ENCODE measurements at places on chromosomes 4 and X.

DNA sequence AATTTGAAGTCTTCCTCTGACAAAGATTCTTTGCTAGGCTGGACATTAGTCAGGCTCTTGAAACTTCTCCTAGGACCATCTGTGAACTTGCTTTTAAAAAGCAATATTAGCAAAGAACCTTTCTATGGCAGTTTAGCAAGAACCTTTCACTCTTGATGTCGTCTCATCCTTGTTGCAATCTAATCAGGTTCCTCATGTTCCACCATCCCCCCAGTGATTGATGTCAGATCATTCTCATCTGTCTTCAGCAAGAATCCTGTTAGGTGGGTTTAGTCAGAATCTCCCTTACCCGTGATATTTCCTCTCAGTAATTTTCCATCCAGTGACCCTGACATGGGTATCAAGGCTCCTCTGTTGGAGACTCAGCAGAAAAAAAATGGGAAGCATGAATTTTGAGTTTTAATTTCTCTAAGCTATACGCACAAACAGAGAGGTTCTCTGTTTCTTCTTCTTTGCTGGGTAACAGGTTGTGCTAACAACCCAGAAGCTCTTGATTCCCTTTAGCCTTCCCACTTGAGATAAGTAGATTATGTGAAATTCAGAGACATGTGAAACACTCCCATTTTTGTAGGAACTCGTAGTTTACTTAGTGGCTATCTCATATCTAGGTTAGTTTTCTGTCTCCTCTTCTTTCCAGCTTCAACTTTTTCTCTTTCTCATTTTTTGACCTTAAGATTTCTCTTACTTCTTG is 507.4 kb downstream of the C4orf33 start:
- DNase-seq: no peak

GRCh38 chr4:11264841-11265240 is 163.9 kb downstream of the HS3ST1 start:
- DNase-seq: no peak

DNA sequence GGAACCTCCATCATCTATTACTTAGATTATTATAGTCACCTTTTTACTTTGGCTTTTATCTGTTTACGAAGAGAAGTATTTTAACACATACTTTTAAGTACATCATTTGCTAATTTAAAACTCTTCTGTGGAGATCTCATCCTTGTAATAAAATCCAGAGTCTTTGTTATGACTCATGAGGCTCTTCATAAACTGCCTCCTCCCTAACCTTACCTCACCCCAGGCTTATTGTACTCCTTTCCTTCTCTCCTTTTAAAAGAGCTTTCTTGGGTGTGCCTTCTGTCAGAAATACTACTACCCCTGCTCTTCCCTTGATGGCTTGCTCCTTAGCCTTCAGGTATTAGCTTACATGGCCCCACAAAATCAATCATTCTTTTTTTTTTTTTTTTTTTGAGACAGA is 6.6 kb downstream of the ARL9 start:
- no peak for DNase-seq

DNA sequence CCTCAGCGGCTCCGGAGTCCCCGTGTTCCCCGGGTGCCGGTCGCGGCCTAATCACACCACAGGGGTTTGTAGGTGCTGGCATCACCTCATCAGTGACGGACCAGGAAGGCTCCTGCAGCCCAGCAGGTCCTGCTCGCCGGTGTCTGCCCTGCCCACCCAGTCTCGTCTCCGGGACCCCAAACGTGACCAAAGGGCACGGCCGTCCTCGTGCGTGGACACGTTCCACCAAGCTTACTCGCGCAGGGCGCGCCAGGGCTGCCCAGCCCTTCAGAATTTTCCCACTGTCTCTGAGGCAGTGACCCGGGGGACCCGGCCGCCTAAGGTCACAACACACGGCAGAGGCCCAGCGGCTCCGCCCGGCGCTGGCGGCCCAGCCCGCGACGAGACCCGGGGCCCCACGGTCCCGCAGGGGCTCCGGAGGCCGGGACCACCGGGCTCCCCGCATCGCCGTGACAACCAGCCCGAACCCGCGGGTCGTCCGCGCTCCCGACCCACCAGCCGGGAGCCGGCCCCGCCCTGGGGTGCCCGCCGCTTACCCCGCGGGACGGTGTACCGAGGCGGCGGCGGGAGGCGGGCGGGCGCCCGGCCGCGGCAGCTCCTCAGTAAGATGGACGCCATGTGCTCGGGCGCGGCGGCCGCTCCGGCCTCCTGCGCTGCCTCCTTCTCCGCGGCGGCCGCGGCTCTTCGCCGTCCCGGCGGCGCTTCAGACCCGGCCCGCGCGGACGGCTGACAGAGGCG is 454 bp downstream of the LETM1 start:
- DNase-seq: peak; percentile 28

DNA sequence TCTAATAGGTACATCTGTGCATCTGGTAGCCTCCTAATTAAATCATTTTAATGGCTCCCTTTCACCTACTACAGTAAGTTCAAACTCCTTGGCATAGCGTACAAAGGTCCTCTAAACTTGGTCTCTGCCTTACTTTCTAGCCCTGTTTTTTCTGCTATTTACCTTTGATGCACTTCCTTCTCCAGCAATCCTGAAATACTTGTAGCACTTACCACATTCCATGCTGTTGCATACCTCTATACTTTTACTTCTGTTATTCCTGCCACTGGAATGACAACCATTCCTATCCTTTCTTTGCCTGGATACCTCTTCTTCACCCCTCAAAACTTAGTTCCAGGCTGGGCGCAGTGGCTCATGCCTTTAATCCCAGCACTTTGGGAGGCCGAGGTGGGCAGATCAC is 56.6 kb upstream of the LHFPL1 start:
- DNase-seq: no peak

GRCh38 chr4:142194905-142195304 is 558.5 kb downstream of the IL15 start:
- DNase-seq: no peak

GRCh38 chrX:76538860-76539259 is 111.3 kb downstream of the MAGEE1 start:
- no peak for DNase-seq

DNA sequence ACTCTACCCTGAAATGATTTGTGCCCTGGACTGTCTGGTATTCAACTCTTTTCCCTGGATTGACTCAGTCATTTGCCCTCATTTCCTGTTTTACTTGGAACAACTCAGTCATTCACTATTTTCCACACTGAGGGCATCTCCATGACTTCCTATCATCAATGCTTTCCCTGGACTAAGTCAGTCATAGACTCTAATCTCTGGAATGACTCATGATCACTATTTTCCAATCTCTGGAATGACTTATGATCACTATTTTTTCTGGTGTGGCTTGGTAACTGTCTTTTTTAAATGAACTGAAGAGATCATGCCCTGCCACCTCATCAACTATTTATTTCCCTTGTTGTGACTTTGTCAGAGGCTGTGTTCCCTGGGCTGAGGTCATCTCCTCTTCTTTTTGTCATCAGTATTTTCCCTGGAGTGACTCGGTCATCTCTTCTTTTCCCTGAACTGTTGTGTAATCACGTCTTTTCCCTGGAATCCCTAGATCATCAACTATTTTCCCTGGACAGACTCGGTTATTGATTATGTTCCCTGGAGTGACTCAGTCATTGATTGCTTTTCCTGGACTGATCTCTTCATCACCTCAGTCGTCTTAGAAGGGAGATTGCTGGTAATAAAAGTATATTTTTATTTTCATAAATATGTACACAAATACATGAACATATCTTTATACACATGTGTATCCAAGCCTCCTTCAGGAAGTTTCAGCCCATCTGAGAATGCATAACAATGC is 327.1 kb upstream of the VCX start:
- DNase-seq: no peak

- DNase-seq: no peak
These were observed 136.0 kb downstream of the UGT8 start for GRCh38 chr4:114734594-114734993.

DNA sequence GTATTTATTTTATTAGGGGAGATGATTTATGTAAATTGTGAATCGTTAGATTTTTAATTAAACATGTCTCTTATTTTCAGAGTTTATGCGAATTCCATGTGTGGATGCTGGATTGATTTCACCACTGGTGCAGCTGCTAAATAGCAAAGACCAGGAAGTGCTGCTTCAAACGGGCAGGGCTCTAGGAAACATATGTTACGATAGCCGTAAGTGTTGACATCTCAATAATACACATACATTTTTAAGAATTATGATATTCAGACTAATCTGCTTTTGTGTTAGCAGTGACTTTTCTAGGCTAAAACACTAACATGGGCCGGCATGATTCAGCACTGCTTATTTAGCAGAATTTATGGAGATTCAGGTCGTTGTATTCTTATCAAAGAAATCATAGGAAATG is 91.2 kb downstream of the RAP1GDS1 start:
- DNase-seq: no peak

- no peak for DNase-seq
These were observed 36.5 kb downstream of the DCHS2 start for GRCh38 chr4:154455111-154455510.

GRCh38 chrX:53715346-53715924 is 28.9 kb upstream of the HUWE1 start:
- no peak for DNase-seq

DNA sequence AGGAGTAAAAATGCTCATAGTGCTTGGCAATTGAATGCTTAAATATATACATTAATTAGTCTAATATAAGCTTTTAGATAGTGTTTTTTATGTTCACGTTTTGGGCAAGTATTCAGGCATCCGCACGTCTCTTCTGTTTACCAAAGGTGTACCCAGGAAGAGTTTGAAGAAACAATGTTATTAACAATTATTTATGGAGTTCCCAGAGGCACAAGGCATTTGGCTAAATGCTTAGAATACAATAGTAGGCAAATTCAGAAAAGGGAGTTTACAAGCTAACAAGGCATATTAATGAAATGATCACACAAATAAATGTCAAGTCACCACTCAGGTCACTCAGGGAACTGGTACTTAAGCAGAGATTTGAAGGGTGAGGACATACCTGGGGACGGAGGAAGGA is 294.8 kb downstream of the TENM3 start:
- DNase-seq: no peak

GRCh38 chr4:82230306-82230705 is 143.5 kb downstream of the HNRNPD start:
- DNase-seq: no peak

- DNase-seq: no peak
These were observed 204.6 kb downstream of the PDGFRA start for GRCh38 chr4:54433686-54434085.

GRCh38 chr4:112348488-112349158 is 51.5 kb downstream of the ALPK1 start:
- DNase-seq: no peak

- no peak for DNase-seq
These were observed 531.8 kb upstream of the TENM3 start for GRCh38 chr4:181711387-181711786.

DNA sequence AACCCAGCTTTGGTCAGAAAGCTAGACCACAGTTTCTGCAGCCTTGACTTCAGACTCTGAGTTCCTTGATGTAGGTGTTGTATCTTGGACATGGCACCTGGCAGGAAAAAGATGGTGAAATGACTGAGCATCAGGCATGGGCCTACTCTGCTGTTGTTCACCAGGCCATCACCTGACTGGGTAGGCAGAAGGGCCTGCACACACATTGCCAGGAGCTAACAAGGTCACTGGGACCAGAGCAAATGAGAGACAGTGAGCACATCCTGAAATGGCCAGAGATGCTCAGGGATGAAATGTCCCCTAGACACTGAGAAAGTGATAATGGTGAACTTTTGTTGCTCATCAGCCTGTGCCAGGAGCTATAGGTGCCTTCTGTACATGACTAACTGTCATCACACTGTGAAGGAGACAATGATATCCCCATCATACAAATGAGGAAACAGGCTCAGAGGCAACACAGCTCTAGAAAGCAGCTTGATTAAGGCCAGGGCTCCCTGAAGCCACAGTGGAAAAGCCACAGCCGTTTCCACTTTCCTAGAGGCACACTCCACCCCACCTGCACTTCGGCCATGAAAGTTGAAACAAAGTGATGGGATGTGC is 128.3 kb downstream of the TSPAN5 start:
- no peak for DNase-seq

GRCh38 chr4:36324808-36325207 is 43.4 kb downstream of the DTHD1 start:
- no peak for DNase-seq

DNA sequence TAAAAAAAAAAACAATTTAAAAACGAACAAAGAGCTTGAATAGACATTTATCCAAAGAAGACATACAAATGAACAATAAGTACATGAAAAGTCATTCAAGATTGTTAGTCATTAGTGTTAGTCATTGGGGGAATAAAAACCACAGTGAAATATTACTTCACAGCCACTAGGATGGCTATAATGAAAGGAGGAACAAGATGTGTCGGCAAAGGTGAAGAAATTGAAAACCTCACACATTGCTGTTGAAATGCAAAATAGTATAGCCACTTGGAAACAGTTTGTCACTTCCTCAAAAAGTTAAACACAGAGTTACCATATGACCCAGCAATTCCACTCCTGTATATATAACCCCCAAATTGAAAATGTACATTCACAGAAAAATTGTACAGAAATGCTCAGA is 45.2 kb upstream of the SLC39A8 start:
- no peak for DNase-seq

GRCh38 chr4:129092631-129093190 is 628 bp downstream of the SCLT1 start:
- DNase-seq: peak; percentile 12

- DNase-seq: no peak
These were observed 296.2 kb downstream of the FRMPD4 start for GRCh38 chrX:12434493-12434892.

DNA sequence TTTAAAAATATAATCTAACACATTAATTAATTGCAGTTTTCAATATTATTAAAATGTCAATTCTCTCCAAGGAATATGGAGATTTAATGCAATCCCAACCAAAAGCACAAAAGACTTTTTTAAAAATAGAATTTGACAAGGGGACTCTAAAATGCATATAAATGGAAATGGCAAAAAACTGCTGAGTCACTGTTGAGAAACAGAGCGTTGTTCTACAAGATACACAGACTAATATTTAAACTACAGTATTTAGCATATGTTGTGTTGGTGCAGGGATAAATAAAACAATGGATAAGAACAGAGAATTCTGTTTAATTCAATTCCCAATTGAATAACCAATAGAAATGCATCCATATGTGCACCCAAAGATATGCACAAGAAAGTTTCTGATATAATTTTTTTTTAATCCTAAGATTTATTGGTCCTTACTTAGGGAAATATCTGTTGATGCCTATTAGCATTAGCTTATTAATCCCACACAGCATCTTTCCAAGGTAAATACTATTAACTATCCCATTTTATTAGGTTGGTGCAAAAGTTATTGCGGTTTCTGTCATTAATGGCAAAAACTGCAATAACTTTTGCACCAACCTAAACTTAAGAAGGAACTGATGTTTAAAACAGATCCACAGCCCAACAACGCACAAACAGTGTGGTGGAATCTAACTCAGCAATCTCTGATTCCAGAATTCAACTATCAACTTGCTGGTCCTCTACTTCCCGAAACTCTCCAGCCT is 86.8 kb upstream of the VEGFC start:
- DNase-seq: no peak

- DNase-seq: peak; percentile 41
These were observed 440.2 kb downstream of the INPP4B start for GRCh38 chr4:142405695-142406498.

- no peak for DNase-seq
These were observed 106.4 kb upstream of the SCOC start for GRCh38 chr4:140266958-140267568.

- no peak for DNase-seq
These were observed 175.2 kb upstream of the CPEB2 start for GRCh38 chr4:14827111-14827510.

- peak; percentile 56 for DNase-seq
These were observed at the start of gene MGST2 for GRCh38 chr4:139665690-139666529. Gene MGST2 (plus strand): TSS chr4:139665819. CDS start chr4:139666020, 201 bp downstream.

- no peak for DNase-seq
These were observed 79.5 kb downstream of the MAGEB5 start for GRCh38 chrX:26295425-26295824.
